ENCODE measurements at places on chromosomes 12 and 14.

DNA sequence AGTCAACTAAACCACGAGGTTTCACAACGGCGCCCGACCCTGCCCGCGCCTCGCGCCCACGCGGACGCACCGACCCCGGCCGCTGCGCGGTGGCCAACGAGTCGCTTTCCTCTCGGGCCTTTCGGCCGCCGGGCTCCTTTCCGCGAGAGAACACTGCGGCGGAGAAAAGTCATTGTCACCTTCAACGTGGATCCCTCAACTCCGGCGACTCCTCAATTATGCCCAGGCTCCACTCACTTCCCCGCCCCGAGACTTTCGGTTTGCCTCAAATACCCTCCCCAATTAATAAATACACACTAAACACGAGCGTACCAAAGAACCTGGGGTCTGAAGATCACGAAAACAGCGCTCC lies 450 bp downstream of the SINHCAF start:
- DNase-seq = no peak

DNA sequence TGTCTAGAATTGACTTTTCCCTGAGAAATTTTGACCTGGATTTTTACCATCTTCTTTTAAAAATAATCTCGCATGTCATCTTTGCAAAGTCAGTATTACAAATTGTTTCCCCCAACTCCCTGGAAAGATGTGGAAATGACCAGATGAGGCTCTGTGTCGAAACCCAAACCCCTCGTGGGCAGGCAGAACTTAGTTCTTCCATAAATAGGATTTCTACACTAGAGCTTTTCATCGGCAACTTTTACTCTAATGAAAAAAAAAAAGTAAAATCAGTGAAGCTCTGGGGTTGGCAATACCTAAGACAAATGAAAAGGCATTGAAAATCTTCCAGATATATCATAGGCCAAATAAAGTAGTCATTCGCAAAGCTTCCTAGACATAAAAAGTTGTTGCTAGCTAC lies 17.0 kb downstream of the SSPN start:
- no peak for DNase-seq

- DNase-seq = no peak
Measured at GRCh38 chr12:43112101-43112920, 439.7 kb downstream of the ADAMTS20 start.

DNA sequence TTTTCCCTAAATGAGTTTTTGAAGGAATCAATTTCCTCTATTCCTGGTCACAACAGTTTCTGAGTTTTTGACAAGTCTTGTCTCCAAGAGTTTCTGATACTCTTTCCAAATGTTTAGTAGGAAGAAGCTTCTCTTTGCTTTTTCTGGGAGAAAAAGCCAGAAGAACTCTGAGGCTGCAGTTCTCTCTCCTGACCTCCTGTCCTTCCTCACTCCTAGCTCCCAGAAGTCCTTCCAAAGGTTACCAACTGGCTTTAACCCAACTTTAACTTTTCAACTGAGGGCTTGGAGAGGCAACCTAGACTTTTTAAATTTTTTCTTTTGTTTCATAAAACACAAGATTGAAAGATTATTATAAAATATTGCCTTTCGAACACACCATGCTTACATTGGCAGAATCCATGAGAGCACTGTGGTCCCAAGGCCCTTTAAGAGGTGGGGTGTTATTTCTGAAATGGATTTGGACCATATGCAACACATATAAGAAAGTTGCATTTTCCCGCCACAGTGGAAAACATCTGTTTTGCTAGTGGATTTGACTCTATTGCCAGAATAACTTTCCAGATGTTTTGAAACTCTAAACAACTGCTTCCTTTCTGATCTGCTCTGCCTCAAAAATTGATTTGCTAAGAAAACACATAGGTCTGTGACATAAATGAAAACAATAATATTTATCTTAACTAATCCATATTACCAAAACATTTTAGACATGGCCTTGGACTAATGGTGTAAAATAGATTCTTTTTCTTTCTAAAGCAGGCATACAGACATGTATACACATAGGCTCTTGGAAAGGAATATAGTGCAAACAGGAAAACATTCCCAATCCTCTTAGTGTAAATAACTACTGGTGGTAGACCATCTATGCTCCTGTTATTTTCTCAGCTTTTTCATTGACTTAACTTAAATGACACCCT lies 22.3 kb upstream of the EPS8 start:
- no peak for DNase-seq

- no peak for DNase-seq
Measured at GRCh38 chr14:75995372-75996041, 9.9 kb downstream of the IFT43 start.

- DNase-seq = no peak
Measured at GRCh38 chr12:51953864-51954263, 2.4 kb downstream of the ACVR1B start.

DNA sequence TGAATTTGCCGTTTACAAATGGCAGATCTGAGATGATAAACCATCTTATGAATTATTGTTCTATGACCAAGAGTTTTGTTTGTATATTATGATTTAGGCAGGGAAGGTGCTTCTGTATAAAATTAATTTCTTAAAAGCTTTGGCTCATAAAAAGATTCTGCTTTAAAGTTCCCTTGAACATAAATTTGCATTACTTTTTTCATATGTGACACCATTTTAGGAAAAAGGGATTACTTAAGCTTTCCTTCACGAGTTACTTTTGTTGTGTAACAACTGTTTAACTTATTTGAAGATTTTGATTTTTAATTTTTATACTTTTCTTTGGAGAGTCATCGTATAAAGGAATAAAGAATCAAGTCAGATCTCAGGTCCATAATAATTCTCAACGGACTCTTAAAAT lies 3.3 kb downstream of the ETNK1 start:
- no peak for DNase-seq

GRCh38 chr12:6294156-6295093 lies 16.1 kb upstream of the PLEKHG6 start:
- DNase-seq = no peak

- no peak for DNase-seq
Measured at GRCh38 chr14:104696671-104697316, 7.4 kb downstream of the INF2 start.

- DNase-seq = no peak
Measured at GRCh38 chr14:72060917-72061316, 128.7 kb downstream of the RGS6 start.

DNA sequence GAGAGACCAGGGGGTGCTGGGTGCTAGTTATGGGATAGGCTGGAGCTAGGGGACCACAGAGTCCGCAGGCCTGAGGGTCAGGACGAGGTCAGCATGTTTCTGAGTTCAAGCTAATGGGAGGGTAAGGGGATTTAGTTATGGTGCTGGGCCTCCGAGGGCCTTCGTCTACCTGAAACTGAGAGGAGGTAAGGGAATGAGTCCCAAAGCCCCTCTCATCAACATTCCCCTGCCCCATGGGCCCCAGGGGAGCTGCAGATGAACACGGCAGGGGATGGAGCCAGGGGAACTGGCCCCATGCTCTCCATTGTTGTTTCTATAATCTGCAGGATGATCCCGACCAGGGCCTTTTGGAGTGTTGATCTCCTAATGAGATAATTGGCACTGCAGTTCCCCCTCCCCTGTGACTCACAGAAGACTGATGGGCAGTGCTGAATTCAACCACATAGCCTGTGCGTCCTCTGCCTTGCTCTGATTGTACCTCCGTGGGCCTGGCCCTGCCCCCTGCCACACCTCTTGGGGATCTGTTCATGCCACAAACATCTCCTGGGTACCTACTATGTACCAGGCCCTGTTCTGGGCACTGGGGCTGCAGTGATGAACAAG lies 21.4 kb downstream of the FAIM2 start:
- DNase-seq = no peak

- DNase-seq = no peak
Measured at GRCh38 chr12:3244219-3244750, 167.1 kb downstream of the TSPAN9 start.

- DNase-seq = no peak
Measured at GRCh38 chr14:58964598-58964928, 223.9 kb upstream of the DAAM1 start.

DNA sequence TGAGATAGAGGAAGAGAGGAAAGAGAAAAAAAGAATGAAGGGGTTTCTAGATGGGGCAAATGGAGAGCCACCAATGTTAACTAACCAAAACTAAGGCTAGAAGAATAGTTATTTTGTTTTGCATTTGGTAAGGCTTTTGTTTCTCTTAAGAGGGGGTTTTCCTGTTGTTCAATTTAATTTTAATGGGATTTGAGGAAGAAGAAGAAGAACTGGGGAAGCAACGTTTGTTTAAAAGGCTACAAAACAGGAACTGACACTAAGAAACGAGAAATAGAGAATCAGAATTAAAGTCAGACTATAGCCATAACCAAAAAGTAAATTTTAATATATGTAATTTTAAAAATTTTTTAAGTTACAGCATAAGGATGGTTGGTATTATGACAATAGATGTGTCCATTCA lies 13.7 kb downstream of the TXNDC16 start:
- no peak for DNase-seq

DNA sequence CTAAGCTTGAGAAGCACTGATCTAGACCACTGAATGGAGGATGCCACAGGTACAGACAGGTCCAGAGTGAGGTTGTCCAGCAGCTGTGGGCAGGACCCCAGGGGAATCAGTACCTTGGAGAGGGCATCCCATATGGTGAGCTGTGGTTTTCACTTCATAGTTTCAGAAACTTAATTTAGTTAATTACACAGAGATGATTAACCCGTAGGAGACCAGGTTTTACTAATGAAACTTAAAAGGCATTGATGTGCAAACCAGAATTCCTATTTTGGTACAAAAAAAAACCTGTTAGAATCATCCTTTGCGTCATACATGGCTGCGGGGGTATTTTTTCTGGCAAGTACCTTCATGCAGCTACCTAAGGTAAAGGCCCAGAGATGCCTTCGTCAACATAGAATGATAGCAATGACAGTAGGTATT lies 159.3 kb downstream of the DACT1 start:
- peak; percentile 22 for DNase-seq

DNA sequence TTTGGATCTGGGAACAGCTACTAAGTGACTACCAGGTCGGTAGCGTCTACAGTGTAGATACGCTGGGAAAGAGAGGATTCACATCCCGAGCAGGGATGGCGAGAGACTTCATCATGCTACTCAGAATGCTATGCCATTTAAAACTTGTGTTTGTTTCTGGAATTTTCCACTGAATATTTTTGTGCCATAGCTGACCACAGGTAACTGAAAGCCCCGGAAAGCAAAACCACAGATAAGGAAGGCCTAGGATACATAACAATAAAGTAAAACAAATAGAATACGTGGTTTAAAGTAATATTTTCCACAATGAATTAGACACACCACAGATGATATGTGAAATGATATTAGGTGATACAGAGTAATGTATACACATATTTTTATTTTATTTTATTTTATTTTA lies 7.9 kb upstream of the HCAR1 start:
- DNase-seq = no peak

GRCh38 chr14:55399183-55399582 lies 12.4 kb downstream of the ATG14 start:
- DNase-seq = no peak

DNA sequence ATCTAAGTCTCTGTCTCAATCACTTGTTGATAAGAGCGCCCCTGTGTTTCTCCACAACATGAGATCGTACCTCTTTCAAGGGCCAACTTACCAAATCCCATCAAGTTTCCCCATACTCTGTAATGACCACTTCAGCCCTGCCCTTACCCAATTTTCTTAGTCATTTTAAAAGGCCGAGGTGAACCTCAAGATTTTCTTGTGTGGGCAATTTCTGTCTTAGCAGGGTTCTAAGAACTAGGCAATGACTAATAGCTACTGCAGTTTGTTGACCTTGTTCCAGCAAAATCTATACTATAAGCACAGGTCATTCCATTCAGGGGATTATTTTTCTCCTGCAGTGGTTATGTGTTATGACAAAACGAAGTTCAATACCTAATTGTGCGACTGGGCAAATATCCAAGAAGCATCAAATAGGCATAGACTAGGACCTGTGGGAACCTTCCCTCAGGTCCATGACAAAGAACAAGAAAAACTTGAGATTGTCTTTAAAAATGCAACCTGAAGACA lies 359.8 kb downstream of the PCNX1 start:
- no peak for DNase-seq

DNA sequence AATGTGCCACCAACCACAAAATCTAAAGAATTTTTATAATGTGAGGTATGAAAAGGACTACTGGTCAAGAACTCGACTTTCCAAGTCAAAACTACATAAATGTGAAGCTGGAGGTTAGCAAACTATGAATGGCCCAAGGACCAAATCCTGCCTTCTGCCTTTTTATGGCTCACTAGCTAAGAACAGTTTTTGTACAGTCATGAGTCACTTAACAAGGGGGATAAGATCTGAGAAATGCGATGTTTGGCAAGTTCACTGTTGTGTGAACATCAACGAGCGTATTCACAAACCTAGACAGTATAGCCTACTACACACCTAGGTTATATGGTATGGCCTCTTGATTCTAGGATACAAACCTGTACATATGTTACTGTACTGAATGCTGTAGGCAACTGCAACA lies 28.2 kb downstream of the FERMT2 start:
- peak; percentile 77 for DNase-seq

DNA sequence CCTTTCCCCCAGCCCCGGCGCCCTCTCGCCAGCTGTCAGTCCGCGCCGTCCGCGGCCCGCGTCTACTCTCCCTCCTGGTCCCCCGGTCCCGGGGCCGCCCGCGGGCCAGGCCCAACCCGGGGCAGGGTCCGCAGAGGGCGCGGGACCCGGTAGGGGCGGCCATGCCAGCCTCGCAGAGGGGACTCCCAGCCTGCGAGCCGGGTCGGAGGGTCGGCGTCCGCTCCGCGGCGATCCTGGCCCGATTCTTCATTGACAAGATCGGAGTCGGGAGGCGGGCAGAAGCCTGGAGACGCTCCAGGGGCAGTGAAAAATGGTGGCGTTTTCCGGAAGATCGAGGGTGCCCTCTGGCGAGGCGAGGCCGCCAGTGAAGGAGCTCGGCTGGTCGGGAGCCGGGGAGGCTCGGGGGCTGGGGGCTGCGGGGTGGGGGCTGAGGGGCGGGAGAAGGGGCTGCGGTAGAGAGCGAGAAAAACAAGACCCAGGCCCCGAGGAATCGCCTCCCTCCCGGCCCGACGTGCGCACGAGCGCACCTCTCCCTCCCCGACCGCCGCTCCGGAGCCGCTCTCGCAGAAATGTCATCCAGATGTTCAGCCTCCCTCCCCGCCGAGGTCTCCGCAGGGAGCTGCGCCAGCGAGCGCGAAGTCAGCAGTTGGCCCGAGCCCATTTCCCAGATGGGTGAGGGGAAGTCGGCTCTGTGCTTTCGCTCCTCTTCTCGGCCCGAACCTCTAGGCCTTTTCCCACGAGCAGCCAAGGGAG lies 647 bp upstream of the TGFB3 start:
- DNase-seq = peak; percentile 83
